ENCODE measurements at places on chromosomes 2 and 18.

DNA sequence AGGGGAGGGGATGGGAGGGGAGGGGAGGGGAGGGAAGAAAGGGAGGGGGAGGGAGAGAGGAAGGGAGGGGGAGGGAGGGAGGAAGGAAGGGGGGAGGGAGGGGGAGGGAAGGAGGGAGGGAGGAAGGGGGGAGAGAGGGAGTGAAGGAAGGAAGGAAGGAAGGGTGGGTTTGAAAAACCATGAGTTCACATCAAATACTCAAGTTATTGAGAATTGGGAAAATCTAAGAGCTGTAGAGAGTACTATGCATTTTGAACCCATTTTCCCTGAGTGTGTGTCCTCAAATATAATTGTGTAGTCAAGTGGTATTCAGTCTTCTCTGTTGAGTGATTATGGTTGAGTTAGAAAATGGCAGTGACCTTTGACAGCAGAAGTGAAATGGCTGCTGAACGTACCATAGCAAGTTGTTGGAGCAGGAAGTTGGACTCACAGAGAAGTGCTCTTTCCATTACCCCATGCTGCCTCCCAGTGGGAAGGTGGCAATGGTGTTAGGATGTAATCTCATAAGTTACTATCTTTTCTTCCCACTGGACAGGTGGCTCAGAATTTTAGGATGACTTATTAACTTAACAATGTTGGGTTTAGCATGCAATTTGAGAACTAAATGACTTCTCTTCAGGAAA is 214.6 kb downstream of the SETBP1 start:
- DNase-seq: peak; percentile 26

DNA sequence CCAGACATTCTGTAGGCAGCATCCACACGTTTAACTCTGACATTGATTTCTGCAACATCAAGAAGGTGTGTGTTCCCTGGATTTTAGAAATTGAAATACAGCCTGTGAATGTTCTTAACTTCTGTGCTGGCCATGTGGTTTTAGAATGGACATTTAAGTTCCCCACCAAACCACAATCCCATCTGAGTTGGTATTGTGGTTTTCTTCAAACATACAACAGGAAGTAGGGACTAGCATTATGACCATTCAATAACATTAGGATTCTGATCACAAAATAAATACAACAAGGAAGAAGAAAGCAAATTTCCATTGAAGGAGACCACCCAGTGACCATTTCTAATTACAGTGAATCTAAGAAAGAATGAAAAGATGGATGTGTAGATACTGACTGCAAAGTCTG is 51.2 kb downstream of the MAP3K20 start:
- no peak for DNase-seq

DNA sequence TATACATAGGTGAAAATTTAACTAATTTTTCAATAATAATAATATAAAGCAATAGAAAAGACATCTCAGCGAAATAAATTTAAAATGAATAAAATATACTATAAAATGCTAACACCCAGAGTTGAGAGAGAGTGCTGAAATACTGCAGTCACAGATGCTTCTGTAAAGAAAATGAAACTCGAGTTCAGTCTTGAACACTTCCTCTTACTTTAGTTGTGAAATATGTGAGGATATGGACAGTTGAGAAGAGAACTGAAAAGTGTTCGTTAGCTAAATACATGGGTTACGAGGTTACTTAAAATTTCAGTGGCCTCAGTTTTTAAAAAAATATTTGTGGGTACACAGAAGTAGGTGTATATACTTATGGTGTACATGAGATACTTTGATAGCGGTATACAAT is 106.8 kb downstream of the DNAH7 start:
- no peak for DNase-seq

DNA sequence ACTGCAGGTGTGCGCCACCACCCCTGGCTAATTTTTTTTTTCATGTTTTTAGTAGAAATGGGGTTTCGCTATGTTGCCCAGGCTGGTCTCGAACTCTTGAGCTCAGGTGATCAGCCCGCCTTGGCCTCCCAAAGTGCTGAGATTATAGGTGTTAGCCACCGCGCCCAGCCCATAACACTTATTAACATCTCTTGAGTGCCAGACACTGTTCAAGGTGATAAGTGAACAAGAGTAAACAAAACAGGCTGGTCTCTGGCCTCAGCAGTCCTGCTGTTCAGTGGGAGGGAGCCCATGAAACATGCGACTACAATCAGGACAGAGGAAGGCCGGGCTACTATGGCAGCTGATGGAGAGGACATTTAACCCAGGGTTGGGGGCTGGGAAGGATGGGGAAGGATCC is 42.3 kb downstream of the KCTD1 start:
- DNase-seq: no peak
